Mesothelial cell of epicardium (in vitro differentiated cells): ENCODE measurements at places on chromosomes 11 and 22. TPM values are rescaled to one million over a fixed set of nuclear protein-coding genes. Genes with fewer than 3 reads are reported as not detected.
A peak's percentile ranks its signal among the peaks of the same experiment; 100 is the strongest.

- DNase-seq: no peak
Observed at GRCh38 chr11:65744026-65744698, 23.6 kb upstream of the RNASEH2C start.

DNA sequence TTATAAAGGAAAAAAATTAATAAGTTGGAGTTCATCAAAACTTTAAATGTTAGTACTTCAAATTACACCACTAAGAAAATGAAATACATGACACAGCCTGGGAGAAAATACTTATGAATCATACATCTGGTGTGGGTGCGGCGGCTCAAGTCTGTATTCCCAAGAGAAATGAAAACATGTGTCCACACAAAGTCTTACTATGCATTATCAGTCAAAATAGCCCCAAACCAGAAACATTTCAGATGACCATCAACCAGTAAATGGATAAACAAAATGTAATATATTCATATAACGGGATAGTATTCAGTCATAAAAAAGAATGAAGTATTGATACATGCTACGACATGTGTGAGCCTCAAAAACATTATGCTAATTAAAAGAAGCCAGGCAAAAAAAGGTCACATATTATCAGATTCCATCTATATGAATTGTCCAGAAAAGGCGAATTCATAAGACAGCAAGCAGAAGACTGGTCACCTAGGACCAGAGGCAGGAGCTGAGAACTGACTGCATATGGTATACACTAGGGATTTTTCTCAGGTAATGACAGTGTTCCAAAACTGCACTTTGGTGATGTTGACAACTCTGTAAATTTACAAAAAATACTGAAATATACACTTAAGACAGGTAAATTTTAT is 5.3 kb upstream of the AKIP1 start:
- no peak for DNase-seq

DNA sequence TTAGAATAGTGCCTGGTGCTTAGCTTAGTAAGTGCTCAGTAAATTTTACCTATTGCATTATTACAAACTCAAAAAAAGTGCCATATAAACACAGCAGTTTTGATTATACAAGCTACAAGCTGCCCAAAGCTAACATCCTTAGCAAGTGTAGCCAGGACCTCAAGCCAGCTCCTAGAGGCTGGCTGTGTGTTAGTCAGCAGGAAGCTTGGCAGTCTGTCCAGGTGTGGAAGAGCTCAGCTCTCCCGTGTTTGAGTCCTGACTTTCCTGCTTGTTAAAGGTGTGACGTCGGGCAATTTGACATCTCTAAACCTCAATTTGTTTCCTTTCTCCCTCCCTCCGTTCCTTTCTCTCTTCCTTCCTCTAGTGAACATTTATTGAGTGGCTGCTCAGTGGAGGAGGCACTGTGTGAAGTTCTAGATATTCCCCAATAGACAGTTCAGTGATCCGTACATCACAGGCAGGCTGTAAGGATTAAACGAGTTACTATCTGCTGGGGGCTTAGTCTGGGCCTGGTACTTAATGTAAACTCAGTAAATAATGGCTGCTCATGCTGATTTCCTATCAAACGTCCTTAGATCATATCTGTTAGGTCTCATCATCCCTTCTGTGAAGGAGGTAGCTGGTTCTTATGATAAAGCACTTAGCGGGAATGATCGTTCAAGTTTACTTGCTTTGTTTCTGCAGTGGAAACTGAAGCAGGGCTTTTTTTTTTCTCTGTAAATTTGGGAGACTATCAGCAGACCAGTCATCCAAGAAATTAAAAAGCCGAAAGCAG is 68.7 kb downstream of the PRR5L start:
- no peak for DNase-seq

KCNQ1 gene
- total RNA-seq: 6.9 to 8.5 TPM (median 8.4 TPM) in 3 replicates

ENTHD1 gene
- not detected in 3 replicates for total RNA-seq

- no peak for DNase-seq
Observed at GRCh38 chr11:106691807-106692365, 326.4 kb downstream of the GUCY1A2 start.

GRCh38 chr11:37333345-37333744 is 735.3 kb upstream of the RAG2 start:
- no peak for DNase-seq

- DNase-seq: no peak
Observed at GRCh38 chr11:24819006-24819405, 322.2 kb downstream of the LUZP2 start.

SEPTIN3 gene
- 8.8 to 9.0 TPM (median 9.0 TPM) in 3 replicates for total RNA-seq

SLC22A9 gene
- not detected in 3 replicates for total RNA-seq

DNA sequence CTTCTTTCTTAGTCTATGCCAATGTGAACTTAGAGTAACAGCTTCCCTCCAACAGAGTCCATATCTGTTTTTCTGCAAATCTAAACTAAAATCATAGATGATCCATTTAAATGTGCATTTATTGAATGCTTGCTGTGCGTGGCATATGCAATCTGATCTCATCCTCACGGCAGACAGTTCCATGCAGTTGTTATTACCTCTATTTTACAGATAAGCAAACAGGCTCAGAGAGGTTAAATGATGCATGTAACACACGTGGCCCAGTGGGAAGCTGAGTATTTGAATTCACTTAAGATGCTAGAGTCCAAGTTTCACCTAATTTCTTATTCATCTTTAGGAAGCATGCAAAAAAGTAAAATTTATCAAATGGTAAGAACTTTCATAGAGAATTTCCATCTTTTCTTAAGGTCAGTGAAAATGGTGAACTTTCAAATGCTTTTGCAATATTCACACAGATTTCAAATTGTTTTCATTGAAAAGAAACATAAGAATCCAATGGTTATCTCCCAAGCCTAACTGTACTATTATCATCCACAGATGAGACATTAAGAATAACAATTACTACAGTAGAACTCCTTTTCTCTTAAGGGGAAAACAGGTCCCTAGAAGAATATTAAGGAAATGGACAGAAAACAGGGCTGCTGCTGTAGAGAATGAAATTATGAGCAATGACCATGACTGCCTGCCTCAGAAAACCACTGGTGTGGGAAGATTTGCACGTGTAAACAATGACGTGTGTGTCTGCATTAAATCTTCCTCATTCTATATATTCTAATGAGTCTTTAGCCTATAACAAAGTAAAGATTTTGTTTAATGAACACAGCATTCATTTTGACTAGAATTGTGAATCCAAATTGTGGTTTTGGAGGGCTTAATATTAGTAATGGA is 1171.3 kb downstream of the LRRC4C start:
- DNase-seq: no peak

DBX1 gene
- total RNA-seq: not detected in 3 replicates

DNA sequence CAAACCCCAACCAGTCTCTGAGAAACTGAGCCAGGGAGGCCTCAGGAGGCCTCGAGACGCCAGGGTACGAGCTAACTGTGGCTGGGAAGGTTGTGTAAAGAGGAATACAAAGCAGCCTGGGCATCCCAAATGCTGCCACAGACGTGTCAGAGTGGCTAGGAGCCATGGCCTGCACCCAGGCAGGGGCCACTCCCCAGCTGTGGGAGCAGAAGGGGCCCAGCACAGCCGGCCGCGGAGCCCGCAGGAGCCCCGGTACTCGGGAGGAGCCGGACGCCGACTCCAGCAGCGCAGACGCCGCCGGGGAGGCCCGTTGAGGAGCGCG is 349.8 kb upstream of the B3GAT1 start:
- no peak for DNase-seq

DNA sequence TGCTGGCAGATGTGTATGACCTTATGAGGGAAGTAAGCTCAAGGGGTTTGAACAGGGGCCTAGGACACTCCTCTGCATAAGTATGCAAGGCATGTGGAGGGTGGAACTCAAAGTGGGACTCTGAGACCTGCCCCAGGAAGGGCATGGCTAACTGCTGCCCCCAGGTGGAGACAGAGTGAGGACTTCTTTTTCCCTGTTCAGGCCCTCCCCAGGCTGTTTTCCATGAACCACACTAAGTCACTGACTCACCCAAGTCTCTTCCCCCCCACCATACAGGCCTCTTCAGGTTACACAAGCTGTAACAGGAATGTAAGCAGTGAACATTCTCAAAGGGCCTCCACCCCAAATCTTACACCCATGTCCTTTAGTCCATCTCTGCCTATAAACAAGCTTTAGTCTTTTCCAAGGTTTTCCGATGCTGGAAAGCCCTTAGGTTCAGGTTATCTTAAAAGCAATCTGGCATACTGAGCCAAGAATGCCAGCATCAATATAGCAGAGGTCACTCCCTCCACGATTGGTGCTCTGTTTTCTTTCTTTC is 13.1 kb downstream of the EEF1G start:
- no peak for DNase-seq

- DNase-seq: peak; percentile 30
Observed at GRCh38 chr11:2769409-2770095, 69.8 kb upstream of the KCNQ1OT1 start.

- DNase-seq: no peak
Observed at GRCh38 chr11:44999068-44999467, 48.4 kb upstream of the TP53I11 start.

DNA sequence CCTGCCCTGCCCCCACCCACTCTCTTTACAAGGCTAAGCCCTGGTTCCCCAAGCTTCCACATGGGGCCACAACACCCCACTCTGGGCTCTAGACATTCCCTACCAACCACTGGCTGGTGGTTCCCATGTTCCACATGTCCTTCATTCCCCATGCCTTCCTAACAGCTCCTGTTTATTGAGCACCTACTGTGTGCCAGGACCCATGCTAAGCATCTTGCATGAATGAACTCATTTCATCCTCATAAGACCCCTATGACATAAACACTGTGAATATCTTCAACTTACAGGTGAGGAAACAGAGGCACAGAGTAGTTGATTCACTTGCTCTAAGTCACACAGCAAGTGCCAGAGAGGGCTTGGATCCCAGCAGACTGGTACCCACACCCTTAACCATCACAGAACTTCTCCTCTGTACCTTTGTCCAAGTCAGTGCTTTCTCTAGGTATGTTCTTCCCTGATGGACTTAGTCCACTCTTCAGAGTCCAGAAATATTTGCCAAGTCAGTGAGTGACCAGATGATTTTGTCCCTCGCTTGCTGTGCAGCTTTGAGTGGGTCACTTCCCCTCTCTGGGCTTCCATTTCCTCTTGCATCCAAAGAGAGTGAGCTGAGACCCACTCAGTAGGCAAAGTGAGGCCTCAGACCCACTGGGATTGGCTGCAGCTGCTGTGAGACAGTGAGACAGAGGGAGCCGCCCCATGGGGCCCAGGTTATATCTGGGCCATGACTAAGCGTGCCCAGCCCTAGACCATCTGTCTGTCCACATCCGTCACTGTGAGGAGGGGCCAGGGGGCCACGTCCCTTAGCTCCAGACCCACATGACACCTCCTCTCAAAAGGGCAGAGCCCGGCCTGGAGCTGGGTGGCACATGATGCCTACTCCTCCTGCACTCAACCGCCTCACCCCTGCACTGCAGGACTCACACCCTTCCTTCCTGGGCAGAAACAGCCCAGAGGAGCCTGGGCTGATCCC is 132.4 kb downstream of the MN1 start:
- DNase-seq: no peak

LYVE1 gene
- total RNA-seq: 0.13 to 0.25 TPM (median 0.18 TPM) in 3 replicates

GRCh38 chr11:106920899-106921509 is 97.3 kb downstream of the GUCY1A2 start:
- no peak for DNase-seq

DNA sequence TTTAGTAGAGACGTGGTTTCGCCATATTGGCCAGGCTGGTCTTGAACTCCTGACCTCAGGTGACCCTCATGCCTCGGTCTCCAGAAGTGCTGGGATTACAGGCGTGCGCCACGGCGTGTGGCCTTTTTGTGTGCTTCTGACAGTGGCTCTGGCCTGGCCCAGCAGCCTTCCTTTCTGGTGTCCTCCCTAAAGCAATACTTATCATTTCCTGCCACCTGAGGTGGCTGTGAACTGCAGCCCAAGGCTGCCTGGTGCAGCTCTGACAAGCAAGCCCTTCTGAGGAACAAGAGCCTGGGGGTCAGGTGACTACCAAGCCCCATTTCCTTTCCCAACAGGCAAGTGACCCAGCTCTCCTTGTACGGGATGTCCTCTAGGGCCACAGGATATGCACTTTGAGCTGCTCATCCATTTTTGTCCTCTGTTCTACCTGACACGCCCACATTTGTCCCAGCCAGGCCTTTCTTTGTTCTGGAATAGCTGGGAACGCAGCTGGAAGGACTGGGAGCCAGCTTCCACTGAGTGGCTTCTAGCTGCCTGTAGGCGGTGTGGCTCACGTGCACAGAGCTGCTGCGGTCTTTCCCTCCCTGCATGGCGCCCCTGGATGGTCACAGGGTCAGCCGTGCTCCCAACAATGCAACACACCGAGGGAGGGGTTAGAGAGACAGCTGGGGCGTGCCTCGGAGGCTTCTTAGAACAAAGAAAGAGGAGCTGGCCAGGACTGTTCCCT is 12.3 kb upstream of the BID start:
- DNase-seq: no peak

DNA sequence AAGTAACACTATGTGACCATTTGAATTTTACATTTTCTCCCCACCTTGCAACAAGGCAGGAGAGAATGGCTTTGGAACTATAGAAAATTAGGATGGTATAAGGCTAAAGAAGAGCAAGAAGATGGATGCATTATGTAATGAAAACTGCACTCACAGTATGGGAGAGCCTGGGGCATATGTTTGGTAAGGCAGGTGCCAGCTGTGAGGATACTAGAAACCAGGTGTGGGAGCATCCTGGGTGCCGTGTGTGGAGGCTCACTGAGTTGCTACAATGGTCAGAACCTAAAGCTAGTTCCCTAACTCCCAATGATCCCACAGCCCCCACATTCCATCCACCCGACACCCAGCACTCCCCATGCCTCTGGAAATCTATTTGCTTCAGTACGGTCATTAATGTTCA is 42.9 kb downstream of the UBASH3B start:
- DNase-seq: no peak
